Glomerular endothelial cell (primary cell): ENCODE measurements at places on chromosomes 1 and 21.

GRCh38 chr1:157600236-157600635 is 2.4 kb upstream of the FCRL4 start:
- DNase-seq, result no peak

DNA sequence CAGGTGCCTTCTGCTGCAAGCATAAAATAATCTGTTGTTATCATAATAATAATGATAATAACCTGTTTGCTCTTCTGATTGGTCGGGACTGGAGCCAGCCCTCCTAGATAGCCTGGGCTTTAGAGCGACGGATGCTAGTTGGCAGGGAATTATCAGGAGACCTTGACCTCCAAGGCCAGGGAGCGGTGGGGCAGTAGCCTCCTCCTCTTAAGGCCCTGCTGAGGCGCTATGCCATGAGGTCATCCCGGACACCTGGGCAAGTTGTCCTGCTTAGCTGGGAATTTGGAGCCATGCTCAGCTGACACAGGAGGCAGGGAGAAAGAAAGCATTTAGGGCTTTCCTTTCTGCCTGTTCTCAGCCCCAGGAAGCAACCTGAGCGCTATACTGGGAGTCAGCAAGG is 15.6 kb downstream of the C1orf115 start:
- DNase-seq, result no peak

GRCh38 chr1:36269408-36269838 is 36.7 kb upstream of the SH3D21 start:
- no peak for DNase-seq

GRCh38 chr1:246162560-246162959 is 344.5 kb downstream of the SMYD3 start:
- no peak for DNase-seq

GRCh38 chr1:167522246-167522645 is 3.9 kb upstream of the CD247 start:
- no peak for DNase-seq

- no peak for DNase-seq
These were observed 27.4 kb downstream of the C1orf116 start for GRCh38 chr1:207004931-207005830.

DNA sequence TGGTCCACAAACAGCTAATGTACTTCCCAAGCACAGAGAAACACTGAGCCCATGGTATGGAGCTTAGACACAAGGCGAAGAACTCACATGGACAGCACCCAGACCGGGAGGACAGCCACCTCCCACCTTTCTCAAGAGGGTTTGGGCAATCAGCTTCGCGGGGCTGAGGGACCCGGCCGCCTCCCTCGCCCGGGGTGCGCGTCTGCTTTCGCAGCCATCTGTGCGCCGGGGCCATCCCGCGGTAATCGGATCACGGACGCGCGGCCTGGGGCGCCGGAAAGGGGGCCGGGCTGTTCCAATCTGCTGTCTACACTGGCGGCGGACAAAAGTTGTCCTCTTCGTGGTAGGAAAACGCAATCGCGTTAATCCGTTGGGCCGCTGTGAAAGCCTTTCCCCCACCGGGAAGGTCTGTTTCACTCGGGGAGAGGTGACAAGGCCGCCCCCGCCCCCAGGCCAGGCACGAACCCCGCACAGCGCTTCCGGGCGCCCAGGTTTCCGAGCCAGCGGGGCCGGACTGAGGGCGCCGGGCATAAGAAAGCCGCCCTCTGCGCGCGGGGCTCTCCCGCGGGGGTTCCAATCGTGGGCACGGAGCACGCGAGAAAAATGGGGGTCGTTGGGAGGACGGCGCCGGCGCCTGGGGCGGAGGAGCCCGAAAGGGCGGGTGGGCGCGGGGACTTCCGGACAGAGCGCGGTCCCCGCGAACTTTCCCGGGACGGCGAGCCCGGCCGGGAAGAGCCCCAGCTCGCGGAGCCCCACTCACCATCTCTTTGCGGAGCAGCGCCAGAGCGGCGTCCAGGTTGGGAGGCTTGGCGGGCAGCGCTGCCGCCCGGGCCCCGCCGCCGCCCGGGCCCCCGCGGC is 664 bp downstream of the FAM89A start:
- DNase-seq, result no peak

DNA sequence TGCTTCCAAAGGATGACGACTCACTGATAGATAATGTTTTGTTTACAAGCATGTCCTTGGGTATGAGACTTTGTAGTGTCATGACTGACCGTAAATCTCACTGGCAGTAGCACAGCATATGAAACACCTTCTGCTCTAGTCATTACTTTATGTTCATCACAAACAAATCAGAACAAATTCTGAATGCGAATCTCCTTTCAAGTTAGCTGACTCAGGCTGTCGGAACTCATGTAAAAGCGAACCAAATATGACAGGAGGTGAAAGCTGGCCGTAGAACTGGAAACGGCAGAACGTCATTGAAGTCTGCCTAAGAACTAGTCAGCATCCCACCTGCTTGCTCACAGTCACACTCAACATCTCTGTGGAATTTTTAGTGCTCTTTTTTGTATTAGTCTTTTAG is 143.9 kb downstream of the RGS7 start:
- DNase-seq, result no peak

DNA sequence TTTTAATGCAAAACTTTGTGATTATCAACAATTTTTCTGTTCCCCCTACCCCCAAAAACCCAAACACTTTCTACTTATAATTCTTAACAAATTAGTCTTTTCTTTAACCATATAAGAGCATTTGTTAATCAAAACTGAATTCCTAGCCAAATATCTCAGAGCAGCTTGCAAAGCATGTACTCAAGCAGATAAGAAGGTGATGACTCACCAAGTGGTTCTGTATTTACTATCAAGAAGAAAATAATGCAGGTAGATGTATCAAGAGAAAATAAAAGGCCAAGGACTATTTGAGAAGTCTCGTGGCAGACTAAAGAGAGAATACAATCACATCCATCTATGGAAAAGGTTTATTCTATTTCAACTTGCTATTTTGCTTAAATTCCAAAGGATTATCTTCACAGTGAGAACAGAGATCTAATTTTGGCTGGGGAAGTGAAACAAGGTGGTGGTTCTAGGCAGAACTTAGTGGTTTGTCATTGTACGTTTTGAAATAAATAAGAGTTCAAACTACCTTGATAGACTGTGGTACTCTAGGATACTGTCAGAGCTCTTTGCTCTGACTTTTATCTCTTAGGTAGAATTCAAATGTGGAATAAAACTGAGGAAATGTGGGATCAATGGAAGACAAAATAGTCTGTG is 94.7 kb upstream of the NRIP1 start:
- no peak for DNase-seq
